Esophagus squamous epithelium (tissue), 5 donors: ENCODE measurements at places on chromosomes 4 and X.

DNA sequence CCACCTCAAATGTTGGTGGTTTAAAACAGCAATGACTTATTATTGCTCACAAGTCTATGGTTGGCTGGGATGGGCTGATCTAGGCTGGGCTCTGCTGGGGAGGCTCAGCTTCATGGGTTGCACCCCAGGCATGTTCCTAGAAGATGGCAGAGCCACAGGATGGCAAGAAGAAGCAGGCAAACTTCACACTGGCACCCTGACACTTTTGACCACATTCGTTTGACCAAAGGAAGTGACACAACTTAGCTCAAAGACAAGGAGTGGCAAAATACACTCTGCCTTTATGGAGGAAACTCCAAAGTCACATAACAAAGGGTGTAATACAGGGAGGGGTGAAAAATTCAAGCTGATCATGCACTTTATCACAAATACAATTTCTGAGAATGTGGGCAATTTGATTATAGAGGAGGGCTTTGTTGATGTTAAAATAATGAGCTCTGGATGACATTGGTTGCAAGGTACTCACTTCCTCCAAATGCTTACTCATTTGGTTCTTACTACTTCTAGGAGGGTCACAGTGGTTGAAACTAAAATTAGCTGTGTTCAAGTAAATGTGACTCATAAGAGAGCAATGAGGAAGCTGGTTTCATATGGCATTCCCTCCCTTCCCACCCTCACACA, 249.2 kb upstream of the RPS6KA3 start:
- H3K4me1 ChIP-seq, result no peaks in the 10 kb centered on the region
- no peak overlapping the region for H3K27ac ChIP-seq
- no peaks in the 10 kb centered on the region for H3K36me3 ChIP-seq
- no peak overlapping the region for H3K4me3 ChIP-seq

GRCh38 chrX:31366041-31366440, 294.2 kb upstream of the FTHL17 start:
- H3K27me3 ChIP-seq, result no peaks in the 10 kb centered on the region
- no peaks in the 10 kb centered on the region for H3K36me3 ChIP-seq
- no peak overlapping the region for H3K27ac ChIP-seq
- no peak for DNase-seq
- no peak overlapping the region for H3K4me3 ChIP-seq
- no peaks in the 10 kb centered on the region for H3K4me1 ChIP-seq

GRCh38 chr4:174494726-174495125, 27.6 kb downstream of the HPGD start:
- no peak overlapping the region for H3K4me3 ChIP-seq
- H3K4me1 ChIP-seq, result peaks cover 5% of the 10 kb centered on the region
- DNase-seq, result no peak
- no peak overlapping the region for H3K27ac ChIP-seq

DNA sequence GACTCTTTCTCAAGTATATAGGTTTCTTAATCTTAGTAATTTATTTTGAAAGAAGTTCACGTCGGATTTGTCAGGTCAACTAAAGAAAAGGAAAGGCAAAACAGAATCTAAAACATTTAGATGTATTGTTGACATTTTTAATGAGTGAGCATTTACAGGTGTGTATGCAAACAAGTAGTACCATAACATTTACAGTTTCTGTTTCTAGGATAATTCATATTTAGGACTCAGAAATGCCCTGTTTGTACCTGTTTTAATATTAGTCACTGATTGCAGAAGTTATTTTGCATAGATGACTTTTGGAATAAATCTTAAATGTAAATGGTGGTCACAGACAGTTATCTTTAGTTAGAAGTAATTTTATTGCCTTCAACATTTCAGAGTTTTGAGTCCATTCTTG, 151.3 kb upstream of the NUDT6 start:
- H3K27ac ChIP-seq, result no peak overlapping the region
- no peaks in the 10 kb centered on the region for H3K27me3 ChIP-seq
- H3K36me3 ChIP-seq, result no peaks in the 10 kb centered on the region

DNA sequence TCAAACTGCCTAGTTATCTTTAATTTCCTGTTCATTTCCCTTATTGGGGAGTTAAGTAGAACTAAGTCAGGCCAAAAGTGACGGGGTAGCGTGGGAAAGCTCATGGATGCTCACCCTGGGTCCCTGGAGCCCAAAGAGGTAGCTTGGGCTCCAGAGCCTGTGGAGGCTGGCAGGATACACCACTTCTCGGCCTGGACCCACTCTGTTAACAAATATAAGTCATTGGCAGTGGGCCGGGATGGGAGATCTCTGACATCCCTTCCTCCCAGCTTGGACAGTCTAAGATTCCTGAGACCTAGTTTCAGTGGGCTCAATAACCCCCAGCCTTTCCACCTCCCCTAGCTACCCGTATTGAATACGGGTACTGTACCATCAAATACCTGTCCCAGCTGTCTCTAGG, 106.1 kb downstream of the EFNB1 start:
- no peaks in the 10 kb centered on the region for H3K36me3 ChIP-seq
- no peak overlapping the region for H3K4me3 ChIP-seq
- no peaks in the 10 kb centered on the region for H3K4me1 ChIP-seq

DNA sequence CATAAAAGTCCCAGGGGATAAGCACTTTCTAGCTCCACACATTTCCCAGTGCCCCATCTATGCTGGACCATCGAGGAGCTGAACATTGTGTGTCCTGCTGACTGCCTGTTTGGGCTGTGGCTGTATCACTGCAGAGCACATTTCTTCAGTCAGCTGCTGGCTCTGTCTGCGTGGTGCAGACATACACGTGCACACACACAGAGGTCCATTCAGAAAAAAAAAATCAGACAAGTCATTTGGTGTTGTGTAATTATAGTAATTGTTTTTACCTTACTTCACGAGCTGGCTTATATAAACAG, 1.1 kb upstream of the PDLIM3 start:
- H3K27me3 ChIP-seq, result no peaks in the 10 kb centered on the region
- H3K27ac ChIP-seq, result peak overlapping the region; percentile 89
- H3K4me3 ChIP-seq, result peak overlapping the region; percentile 63
- no peaks in the 10 kb centered on the region for H3K36me3 ChIP-seq
- DNase-seq, result no peak

DNA sequence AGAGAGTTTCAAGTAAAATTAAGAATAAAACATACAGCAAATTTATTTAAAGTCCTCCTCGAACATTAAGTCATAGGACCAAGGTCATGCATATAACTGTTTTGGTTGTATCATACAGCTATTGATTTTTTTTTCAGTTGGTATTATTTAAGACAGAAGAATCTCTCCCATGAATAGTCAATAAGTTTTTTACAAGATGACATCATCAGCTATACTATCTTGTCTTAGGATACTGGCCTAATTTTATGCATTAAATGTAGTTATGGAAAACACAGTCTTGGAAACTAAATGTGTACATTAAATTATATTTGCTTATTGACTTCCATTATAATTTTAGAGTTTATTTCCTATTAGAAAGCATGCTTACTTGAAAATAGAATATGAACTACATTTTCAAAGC, 755.9 kb downstream of the PCDH19 start:
- no peak overlapping the region for H3K4me3 ChIP-seq
- DNase-seq, result no peak
- H3K36me3 ChIP-seq, result no peaks in the 10 kb centered on the region
- no peaks in the 10 kb centered on the region for H3K27me3 ChIP-seq

DNA sequence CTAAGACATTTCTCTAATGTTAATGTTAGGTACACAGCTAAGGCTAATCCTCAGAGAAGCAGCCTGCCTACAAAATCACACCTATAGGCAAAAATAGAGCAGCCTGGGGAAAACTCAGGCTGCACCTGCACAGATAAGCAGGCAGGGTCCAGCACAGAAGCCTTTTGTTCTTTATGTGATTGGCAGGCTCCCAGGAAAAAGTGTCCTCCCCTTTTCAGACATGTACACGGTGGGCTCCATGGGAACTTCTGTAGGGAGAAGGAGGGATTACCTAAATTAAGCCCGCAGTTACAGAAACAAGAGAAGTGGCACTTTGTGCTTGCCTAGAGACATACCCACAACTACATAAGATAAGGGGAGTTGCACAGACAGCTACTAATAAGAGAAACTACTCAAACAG, 4.0 kb upstream of the HSPA4L start:
- no peaks in the 10 kb centered on the region for H3K36me3 ChIP-seq
- no peak for DNase-seq
- no peak overlapping the region for H3K4me3 ChIP-seq
- no peak overlapping the region for H3K27ac ChIP-seq

GRCh38 chrX:123084797-123085196, 99.3 kb upstream of the GRIA3 start:
- no peaks in the 10 kb centered on the region for H3K36me3 ChIP-seq
- no peaks in the 10 kb centered on the region for H3K27me3 ChIP-seq
- DNase-seq, result no peak
- H3K27ac ChIP-seq, result no peak overlapping the region

- no peaks in the 10 kb centered on the region for H3K36me3 ChIP-seq
- no peaks in the 10 kb centered on the region for H3K27me3 ChIP-seq
- no peak overlapping the region for H3K27ac ChIP-seq
- no peaks in the 10 kb centered on the region for H3K4me1 ChIP-seq
- no peak for DNase-seq
- H3K4me3 ChIP-seq, result no peak overlapping the region
Measured at GRCh38 chr4:81833576-81833975, 361.9 kb upstream of the RASGEF1B start.

DNA sequence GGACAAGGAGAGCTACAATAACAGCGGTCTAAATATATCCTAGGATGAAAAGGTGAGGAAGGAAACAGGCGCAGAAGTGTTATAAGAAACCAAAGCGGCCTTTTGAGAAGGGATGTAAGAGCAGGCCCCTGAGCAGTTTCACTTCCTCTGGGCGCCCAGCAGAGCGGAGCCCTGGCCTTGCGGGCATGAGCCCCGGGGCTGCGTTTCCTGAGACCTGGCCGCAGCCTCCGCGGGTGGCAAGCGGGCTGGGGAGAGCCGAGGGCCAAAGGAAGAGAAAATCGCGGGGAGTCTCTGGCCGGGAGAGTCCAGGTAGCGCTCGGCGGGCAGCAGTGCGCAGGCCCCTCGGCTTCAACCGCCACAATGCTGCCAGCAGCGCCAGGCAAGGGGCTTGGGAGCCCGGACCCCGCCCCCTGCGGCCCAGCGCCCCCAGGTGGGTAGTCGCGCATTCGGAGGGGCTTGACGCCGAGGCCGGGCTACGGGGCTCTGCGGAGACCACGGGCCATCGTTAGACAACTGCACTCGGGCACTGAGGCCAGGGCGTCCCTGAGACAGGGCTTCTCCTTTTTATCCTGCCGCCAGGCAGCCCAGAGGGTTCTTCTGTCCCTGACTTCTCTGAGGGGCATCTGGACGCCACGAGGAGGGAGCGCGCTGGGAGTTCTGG, at the start of gene BANK1:
Gene BANK1, plus strand, starts transcription at position 210 of the 661 bp plus-strand sequence. Its CDS starts 151 bp downstream, at position 361.
- peak; percentile 20 for DNase-seq
- H3K4me1 ChIP-seq, result peaks cover 4% of the 10 kb centered on the region
- H3K4me3 ChIP-seq, result peak within 1 kb of the TSS; percentile 40
- H3K27ac ChIP-seq, result peak within 1 kb of the TSS; percentile 61
- H3K36me3 ChIP-seq, result no peaks in the 10 kb centered on the region

- no peaks in the 10 kb centered on the region for H3K4me1 ChIP-seq
- no peak overlapping the region for H3K4me3 ChIP-seq
- no peak overlapping the region for H3K27ac ChIP-seq
- H3K36me3 ChIP-seq, result no peaks in the 10 kb centered on the region
- no peaks in the 10 kb centered on the region for H3K27me3 ChIP-seq
- no peak for DNase-seq
Measured at GRCh38 chr4:185783574-185783973, 28.4 kb downstream of the SORBS2 start.

DNA sequence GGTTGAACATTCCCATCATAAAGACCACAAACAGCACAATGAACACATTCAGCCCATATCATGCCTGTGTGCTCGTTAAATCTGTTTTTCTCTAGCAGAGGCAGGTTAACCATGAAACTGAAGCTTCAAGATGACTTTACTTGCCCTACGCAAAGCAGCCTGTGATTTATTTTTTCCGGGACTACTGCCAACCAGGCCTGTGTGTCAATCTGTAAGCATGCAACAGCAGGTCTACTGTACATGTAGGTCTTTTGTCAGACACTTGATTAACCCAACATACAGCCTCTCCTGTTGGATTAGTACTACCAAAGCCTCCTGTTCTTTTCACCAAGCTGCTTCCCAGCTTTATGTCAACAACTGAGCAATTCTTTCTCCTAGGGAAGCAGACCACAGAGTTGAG, 85.5 kb upstream of the ACSL1 start:
- no peak for DNase-seq

- H3K27ac ChIP-seq, result no peak overlapping the region
- H3K4me1 ChIP-seq, result peaks cover 8% of the 10 kb centered on the region
- H3K4me3 ChIP-seq, result no peak overlapping the region
- no peak for DNase-seq
Measured at GRCh38 chr4:37765741-37766140, 60.7 kb upstream of the PGM2 start.

- H3K36me3 ChIP-seq, result no peaks in the 10 kb centered on the region
- H3K4me3 ChIP-seq, result no peak overlapping the region
- DNase-seq, result no peak
- H3K27me3 ChIP-seq, result no peaks in the 10 kb centered on the region
Measured at GRCh38 chr4:68175562-68176155, 46.0 kb upstream of the TMPRSS11F start.

DNA sequence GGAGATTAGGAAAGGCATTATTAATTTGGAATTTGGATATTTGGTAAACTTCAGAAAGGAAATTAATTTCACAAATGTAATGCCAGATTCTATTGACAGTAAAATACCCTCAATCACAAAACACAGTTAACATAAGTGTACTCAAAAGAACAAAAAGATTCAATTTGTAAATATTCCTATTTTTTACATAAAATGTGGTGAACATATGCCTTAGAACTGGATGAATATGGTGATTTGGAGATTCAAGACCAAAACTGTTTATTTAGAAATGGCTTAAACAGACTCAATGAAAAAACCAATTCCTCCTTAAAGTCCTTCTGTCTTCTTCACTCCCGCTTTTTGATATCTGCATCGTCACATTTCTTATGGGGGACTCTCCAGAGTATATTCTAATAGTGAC, 417.6 kb upstream of the TENM3 start:
- H3K4me3 ChIP-seq, result no peak overlapping the region
- no peak for DNase-seq
- H3K4me1 ChIP-seq, result no peaks in the 10 kb centered on the region
- H3K36me3 ChIP-seq, result no peaks in the 10 kb centered on the region

- H3K27ac ChIP-seq, result no peak overlapping the region
- no peaks in the 10 kb centered on the region for H3K27me3 ChIP-seq
- H3K36me3 ChIP-seq, result no peaks in the 10 kb centered on the region
- no peaks in the 10 kb centered on the region for H3K4me1 ChIP-seq
- H3K4me3 ChIP-seq, result no peak overlapping the region
Measured at GRCh38 chr4:45004847-45005565, 278.6 kb upstream of the GNPDA2 start.

- H3K27ac ChIP-seq, result no peak overlapping the region
- no peaks in the 10 kb centered on the region for H3K27me3 ChIP-seq
- H3K4me1 ChIP-seq, result no peaks in the 10 kb centered on the region
- no peak overlapping the region for H3K4me3 ChIP-seq
- no peaks in the 10 kb centered on the region for H3K36me3 ChIP-seq
Measured at GRCh38 chr4:20074450-20074849, 177.3 kb upstream of the SLIT2 start.

DNA sequence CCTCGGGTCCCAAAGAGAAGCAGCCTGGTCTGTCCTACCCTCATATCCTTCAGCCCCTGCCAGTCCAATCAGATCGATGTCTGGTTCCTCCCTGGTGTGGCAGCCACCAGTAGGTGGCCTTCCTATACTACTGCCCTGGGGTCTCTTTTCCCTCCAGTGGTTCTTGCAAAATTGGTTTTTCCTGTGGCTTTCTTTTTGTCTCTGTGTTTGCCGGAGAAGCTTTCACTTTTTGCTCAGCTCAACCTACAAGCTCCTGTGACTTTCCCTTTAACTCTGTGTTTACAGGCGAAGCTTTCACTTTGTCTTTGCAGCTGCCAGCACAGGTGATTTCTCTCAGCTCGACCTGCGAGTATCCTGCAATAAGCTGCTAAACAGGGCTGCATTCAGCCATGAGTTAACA, 46.8 kb downstream of the UGT2A3 start:
- DNase-seq, result no peak
- H3K27ac ChIP-seq, result peak overlapping the region; percentile 41
- H3K27me3 ChIP-seq, result no peaks in the 10 kb centered on the region
- no peaks in the 10 kb centered on the region for H3K36me3 ChIP-seq
- peak overlapping the region; percentile 55 for H3K4me3 ChIP-seq
